H1 (cell line): ENCODE measurements at places on chromosomes 16 and 17. TPM values are rescaled to one million over a fixed set of nuclear protein-coding genes. Genes with fewer than 3 reads are reported as not detected.

The SOX15 gene
- 14.3 and 15.2 TPM in 2 replicates for total RNA-seq

The MAP3K3 gene
- 21.0 and 22.6 TPM in 2 replicates for total RNA-seq

The VAT1L gene
- 48.2 and 49.6 TPM in 2 replicates for total RNA-seq

The REXO5 gene
- total RNA-seq = 6.0 and 8.9 TPM in 2 replicates

DNA sequence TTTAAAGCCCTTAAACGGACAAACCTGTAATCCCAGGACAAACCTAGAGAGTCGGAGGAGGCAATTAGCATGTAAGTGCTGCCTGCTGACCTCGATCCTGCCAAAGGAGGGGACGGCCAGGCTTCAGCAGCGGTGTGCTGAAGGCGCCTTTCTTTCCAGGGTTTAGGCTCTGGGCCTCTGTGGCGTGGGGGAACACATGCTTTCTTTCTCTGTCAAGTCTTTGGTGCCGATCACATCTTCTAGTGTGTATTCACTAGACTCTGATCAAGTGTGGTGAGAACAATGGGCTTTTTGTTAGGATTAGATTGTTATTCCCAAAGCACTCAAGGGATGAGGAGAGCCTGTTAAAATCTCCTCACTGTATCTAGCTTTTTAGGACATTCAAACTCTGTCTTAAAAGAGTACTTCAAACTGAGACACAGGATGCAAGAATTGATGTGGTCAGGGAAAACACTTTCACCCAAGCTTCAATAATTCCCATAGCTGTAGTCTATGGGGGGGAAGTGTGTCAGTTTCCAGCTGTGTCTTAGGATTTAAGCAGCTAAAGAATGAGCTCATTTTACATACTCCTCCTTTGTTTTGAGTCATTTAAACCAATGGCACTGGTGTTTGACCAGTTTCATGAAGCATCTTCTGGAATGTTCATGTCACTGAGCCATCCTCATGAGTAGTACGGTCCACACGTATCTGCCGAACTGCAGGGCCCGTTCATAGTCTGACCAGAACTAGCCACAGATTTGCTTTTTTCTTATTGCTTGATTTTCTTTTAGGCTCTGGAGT is 51.2 kb downstream of the RPA1 start:
- H3K27ac ChIP-seq = no peak overlapping the region
- H3K4me3 ChIP-seq = no peak overlapping the region
- DNase-seq = no peak
- no peaks in the 10 kb centered on the region for H3K27me3 ChIP-seq

GRCh38 chr17:14303343-14304221 is 2.7 kb downstream of the HS3ST3B1 start:
- H3K4me3 ChIP-seq = peak overlapping the region; percentile 48
- peaks cover 42% of the 10 kb centered on the region for H3K27me3 ChIP-seq
- no peaks in the 10 kb centered on the region for H3K36me3 ChIP-seq
- DNase-seq = no peak
- H3K27ac ChIP-seq = no peak overlapping the region

DNA sequence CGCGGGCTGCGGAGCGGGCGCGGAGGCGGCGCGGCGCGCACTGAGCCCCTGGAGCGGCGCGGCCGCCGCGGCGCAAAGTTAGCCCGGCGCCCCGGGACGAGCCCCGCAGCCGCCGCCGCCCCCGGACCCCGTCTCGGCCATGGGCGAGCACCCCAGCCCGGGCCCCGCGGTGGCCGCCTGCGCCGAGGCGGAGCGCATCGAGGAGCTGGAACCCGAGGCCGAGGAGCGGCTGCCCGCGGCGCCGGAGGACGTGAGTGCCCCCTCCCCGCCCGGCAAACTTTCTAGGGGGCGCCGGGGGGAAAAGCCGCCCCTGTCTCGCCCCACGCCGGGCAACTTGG is 388 bp downstream of the RHBDL3 start:
- no peak for DNase-seq
- H3K4me3 ChIP-seq = peak overlapping the region; percentile 42
- peaks cover 14% of the 10 kb centered on the region for H3K4me1 ChIP-seq
- H3K36me3 ChIP-seq = no peaks in the 10 kb centered on the region
- no peaks in the 10 kb centered on the region for H3K27me3 ChIP-seq
- H3K27ac ChIP-seq = no peak overlapping the region

DNA sequence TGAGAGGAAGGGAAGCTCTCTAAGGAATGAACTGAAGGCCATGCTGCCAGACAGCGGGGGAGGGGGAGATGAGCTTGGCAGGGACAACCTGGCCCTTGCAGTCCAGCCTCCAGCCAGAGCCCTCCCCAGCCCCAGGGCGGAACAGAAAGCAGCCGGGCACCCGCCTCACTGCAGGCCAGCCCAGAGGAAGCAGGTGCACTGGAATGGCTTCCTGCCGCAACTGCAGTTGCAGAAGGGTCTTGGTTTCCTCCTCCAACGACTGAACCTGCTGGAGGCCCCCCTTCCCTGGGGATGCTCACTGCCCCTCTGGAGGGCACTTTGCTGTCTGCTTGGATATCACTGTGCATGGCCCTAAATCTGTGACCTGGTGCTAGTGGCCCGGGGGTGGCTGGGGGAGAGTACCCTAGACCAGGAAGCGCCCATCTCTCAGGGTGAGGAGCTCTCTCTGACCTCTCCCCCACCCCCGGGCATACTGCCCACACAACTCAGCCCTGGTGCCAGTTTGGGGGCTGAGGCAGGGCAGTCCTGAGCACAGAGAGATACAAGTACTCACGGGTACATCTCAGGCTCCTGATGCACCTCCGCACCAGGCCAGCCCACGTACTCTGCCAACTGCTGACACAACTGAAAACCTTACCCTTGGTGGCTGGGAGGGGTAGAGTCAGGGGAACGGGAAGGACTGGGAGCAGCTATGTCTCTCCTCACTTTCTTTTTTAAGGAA is 41.1 kb downstream of the MYO18A start:
- no peak overlapping the region for H3K27ac ChIP-seq
- no peaks in the 10 kb centered on the region for H3K27me3 ChIP-seq
- H3K36me3 ChIP-seq = no peaks in the 10 kb centered on the region
- peaks cover 24% of the 10 kb centered on the region for H3K4me1 ChIP-seq
- no peak for DNase-seq

GRCh38 chr16:85991856-85992255 is 92.9 kb downstream of the IRF8 start:
- no peak overlapping the region for H3K4me3 ChIP-seq
- H3K27ac ChIP-seq = no peak overlapping the region
- no peaks in the 10 kb centered on the region for H3K27me3 ChIP-seq
- no peak for DNase-seq
- H3K36me3 ChIP-seq = no peaks in the 10 kb centered on the region
- no peaks in the 10 kb centered on the region for H3K4me1 ChIP-seq

GRCh38 chr17:37694734-37695133 is 50.1 kb downstream of the HNF1B start:
- no peak overlapping the region for H3K4me3 ChIP-seq
- no peak overlapping the region for H3K27ac ChIP-seq
- DNase-seq = no peak
- no peaks in the 10 kb centered on the region for H3K36me3 ChIP-seq
- no peaks in the 10 kb centered on the region for H3K27me3 ChIP-seq

GRCh38 chr17:42653179-42654124 is 5.6 kb upstream of the TUBG2 start:
- no peaks in the 10 kb centered on the region for H3K36me3 ChIP-seq
- no peak for DNase-seq
- H3K4me1 ChIP-seq = no peaks in the 10 kb centered on the region
- H3K27ac ChIP-seq = no peak overlapping the region
- H3K4me3 ChIP-seq = peak overlapping the region; percentile 29; the same call in 1 of the 2 replicates

GRCh38 chr16:1175566-1176279 is 22.8 kb downstream of the CACNA1H start:
- no peaks in the 10 kb centered on the region for H3K27me3 ChIP-seq
- no peaks in the 10 kb centered on the region; the same call in 1 of the 2 replicates for H3K4me1 ChIP-seq
- no peaks in the 10 kb centered on the region for H3K36me3 ChIP-seq
- H3K4me3 ChIP-seq = no peak overlapping the region

GRCh38 chr17:28405632-28406472 is at the start of gene SLC46A1:
SLC46A1 (minus strand) TSS chr17:28406212; CDS start chr17:28406114, 98 bp downstream.
- peak within 1 kb of the TSS; percentile 51 for H3K4me3 ChIP-seq
- H3K36me3 ChIP-seq = no peaks in the 10 kb centered on the region
- DNase-seq = peak; percentile 87
- peaks cover 35% of the 10 kb centered on the region for H3K27me3 ChIP-seq
